ENCODE measurements at places on chromosomes 7 and 10. TPM values are rescaled to one million over a fixed set of nuclear protein-coding genes. Genes with fewer than 3 reads are reported as not detected.

The PPP1R3C gene
- 48.1 TPM for total RNA-seq

The BAMBI gene
- total RNA-seq, result 3.4 TPM

The ERVW-1 gene
- total RNA-seq, result not detected

- no peaks in the 10 kb centered on the region for H3K4me1 ChIP-seq
- H3K36me3 ChIP-seq, result no peaks in the 10 kb centered on the region
- no peak overlapping the region for H3K27ac ChIP-seq
- no peak for DNase-seq
- H3K27me3 ChIP-seq, result no peaks in the 10 kb centered on the region
Measured at GRCh38 chr7:91128683-91129348, 135.4 kb upstream of the FZD1 start.

The DTX2 gene
- total RNA-seq, result 17.6 TPM
